ENCODE measurements at places on chromosomes 12 and 14. TPM values are rescaled to one million over a fixed set of nuclear protein-coding genes. Genes with fewer than 3 reads are reported as not detected.
A peak's percentile ranks its signal among the peaks of the same experiment; 100 is the strongest.

- DNase-seq = no peak
Measured at GRCh38 chr14:90758959-90759358, 57.3 kb downstream of the TTC7B start.

DNA sequence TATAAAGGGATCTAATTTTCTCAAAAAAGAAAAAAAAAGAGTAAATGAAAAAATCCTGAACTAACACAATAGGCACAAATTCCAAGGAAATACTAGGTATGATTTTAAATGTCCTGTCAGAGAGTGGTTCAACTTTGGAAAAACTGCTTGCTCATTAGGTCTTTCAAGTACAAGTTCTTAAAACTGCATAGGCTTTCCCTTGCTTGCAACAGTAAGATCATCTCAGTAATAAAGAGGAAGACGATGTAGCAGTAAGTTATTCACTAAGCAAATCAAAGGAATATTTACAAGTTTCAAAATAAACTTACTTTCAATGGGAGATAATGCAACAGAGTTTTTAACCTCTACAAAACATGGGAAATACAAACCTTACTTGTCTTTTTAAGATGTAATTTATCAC is 21.6 kb downstream of the CORO1C start:
- DNase-seq = no peak

GRCh38 chr14:99561864-99562263 is 42.1 kb downstream of the CCDC85C start:
- DNase-seq = no peak

Gene CPNE6
- not detected for total RNA-seq

- no peak for DNase-seq
Measured at GRCh38 chr14:36946872-36947271, 225.5 kb downstream of the SLC25A21 start.

DNA sequence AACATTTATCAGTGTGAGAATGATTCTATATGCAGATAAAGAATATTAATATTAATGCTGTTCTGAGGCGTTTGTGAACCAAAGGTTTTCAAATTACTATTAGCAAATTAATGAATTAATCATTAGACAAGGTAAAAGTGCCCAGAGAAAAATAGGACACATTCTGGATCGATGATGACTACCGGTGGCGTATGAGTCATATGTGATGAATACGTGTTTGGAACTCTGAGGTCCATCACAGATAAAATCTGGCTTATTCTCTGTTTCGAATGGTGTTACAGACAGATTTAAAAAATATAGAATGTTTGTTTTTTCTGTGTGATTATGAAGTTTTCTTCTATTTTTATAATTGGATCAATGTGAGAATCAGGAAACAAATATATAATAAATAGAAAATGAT is 79.2 kb upstream of the RTL1 start:
- no peak for DNase-seq

GRCh38 chr12:123532808-123533649 is 490 bp downstream of the RILPL1 start:
- peak; percentile 37 for DNase-seq

DNA sequence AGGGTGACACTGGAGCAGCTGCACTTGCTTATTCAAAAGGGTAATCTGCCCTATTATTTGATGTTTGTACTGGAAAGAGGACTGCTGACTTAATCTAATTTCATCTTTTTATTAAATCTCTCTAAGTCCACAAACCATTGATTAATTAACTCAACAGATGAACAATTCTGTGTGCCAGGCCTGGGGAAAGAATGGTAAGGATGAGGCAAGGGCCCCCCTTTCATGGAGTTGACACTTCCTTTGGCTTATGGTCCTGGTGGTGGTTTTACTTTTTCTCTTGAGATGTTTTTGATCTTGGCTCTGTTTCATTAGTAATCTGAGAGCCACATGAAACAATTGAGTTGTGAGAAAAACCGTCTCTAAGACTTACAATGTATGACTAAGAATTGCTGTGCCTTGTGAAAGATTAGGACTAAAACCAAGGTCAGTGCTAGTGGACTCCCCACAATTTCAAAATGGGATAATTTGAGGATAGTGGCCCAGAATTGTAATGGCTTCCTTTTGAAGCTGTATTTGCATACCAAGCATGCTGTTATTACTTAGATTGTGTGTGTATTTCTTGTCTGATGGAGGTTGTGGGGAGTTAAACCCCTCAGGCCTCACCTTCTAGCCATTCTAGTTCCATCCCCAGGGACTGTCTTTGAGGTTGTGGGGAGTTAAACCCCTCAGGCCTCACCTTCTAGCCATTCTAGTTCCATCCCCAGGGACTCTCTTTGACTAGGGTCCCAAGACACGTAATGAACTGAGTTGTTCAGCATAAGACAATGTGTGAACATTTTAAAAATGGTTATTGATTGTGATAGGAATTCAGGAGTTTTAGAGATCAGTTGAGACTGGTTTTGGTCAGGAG is 52.5 kb upstream of the EVL start:
- DNase-seq = no peak

DNA sequence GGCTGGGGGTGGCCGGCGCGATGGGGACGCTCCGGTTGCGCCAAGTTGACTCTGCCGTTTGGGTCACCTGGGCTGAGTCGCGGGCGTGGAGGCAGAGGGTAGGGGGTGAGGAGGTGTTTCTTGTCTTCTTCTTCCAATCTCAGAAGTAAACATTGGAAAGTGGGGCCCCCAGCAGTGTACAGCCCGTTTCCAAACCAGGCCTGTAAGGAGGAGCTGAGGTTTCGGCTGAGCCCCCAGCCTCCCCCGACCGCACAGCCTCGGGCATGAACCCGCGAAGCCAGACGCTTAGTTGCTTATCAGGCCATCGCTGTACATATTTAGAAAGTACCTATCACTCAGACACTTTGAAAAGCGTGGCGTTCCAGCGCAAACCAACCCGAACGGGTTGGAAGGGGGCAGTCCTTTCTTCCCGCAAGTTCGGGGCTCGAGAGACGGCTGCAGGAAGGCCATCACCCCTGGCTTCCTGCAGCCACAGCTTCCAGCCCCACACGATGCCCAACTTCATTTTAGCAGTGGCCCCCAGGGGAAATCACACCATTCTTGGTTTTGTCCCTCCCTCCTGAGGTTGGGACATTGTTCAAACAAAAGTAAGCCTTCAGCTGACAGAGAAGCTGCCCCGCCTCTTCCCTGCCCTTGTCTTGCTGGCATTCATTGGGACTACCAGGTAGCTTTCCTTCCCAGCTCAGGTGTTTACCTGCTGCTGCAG is 164.1 kb downstream of the ZFP36L1 start:
- DNase-seq = peak; percentile 90

DNA sequence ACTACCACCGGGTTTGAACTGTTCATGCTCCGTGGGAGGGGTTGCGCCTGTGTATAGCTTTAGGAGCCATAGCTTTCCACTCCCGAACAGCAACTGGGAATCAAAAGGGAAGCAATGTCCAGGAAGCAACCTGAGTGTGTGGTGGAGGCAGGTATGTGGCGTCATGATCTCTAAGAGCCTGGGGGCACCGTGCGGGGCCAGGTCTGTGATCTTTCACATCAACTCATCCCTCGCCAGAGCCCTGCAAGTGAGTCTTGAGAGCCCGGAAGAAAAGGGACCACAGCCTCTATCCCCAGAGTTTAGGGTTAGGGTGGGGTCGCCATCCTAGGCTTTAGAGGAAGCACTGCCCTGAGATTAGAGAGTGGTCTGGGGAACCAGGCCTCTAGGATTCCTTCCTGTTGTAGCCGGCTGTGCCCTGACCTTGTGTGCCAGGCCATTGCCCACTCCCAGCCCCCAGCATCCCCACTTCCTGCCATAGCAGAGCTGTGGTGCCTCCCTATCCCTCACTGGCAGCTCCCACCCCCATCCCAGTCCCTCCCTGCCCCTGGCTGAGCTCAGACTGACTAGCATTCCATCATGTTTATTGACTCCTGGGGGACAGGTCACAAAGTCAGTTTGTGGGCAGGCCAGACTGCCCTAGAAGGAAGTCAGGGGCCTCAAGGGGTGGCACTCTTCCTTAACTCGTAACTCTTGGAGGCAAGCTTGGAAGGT is 745 bp upstream of the ADCY4 start:
- DNase-seq = no peak

Gene RASSF9
- total RNA-seq = 0.46 TPM

Gene OR4E2
- total RNA-seq = not detected

GRCh38 chr14:49868720-49869114 is 16.1 kb upstream of the NEMF start:
- no peak for DNase-seq

Gene USP44
- total RNA-seq = 1.3 TPM

Gene PRICKLE1
- 7.0 TPM for total RNA-seq

Gene FAM186B
- 1.7 TPM for total RNA-seq

Gene SOS2
- total RNA-seq = 14.9 TPM

- no peak for DNase-seq
Measured at GRCh38 chr14:98370352-98370751, 901.6 kb downstream of the BCL11B start.

Gene OR6C2
- not detected for total RNA-seq

GRCh38 chr12:116126610-116127009 is 150.9 kb downstream of the MED13L start:
- no peak for DNase-seq

Gene TOGARAM1
- 9.2 TPM for total RNA-seq

- DNase-seq = peak; percentile 30
Measured at GRCh38 chr12:18998343-18999261, 130.9 kb upstream of the PLEKHA5 start.

GRCh38 chr14:21084998-21085853 is 13.2 kb downstream of the ZNF219 start:
- DNase-seq = no peak

Gene KLRC4
- not detected for total RNA-seq

GRCh38 chr14:96516351-96516750 is 14.2 kb downstream of the PAPOLA start:
- DNase-seq = no peak

- DNase-seq = no peak
Measured at GRCh38 chr14:74204491-74204890, 34.8 kb upstream of the VSX2 start.

Gene MUCL1
- not detected for total RNA-seq

Gene PTPRR
- 12.2 TPM for total RNA-seq

Gene CRIP1
- total RNA-seq = 296 TPM

DNA sequence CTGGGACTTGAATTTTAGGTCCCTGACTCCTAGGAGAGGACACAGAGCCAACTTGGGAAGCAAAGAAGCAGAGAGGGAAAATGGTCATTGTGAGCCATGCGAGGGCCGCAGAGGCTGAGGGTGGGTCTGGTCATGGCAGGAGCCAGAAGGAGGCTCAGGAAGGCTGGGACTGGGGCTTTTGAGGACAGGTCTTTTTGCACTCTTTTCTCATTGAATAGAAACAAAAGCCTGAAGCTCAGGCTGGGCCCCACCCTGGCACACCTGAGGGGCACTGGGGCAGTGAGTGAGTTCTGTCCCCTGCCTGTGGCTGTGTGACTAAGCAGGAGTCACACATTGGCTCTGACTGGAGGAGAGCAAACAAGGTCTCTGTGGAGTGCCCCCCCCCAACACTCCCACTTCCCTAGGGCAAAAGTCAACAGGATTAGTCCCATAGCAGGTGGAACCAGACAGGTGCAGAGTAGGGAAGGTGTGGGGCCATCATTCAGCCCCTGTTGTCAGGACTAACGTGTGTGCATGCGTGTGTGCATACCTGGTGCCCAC is 2.8 kb downstream of the KRT7 start:
- DNase-seq = peak; percentile 56

Gene TSHR
- total RNA-seq = not detected

- DNase-seq = no peak
Measured at GRCh38 chr14:30596935-30597334, 25.2 kb upstream of the SCFD1 start.

Gene SLC25A21
- total RNA-seq = 0.38 TPM

DNA sequence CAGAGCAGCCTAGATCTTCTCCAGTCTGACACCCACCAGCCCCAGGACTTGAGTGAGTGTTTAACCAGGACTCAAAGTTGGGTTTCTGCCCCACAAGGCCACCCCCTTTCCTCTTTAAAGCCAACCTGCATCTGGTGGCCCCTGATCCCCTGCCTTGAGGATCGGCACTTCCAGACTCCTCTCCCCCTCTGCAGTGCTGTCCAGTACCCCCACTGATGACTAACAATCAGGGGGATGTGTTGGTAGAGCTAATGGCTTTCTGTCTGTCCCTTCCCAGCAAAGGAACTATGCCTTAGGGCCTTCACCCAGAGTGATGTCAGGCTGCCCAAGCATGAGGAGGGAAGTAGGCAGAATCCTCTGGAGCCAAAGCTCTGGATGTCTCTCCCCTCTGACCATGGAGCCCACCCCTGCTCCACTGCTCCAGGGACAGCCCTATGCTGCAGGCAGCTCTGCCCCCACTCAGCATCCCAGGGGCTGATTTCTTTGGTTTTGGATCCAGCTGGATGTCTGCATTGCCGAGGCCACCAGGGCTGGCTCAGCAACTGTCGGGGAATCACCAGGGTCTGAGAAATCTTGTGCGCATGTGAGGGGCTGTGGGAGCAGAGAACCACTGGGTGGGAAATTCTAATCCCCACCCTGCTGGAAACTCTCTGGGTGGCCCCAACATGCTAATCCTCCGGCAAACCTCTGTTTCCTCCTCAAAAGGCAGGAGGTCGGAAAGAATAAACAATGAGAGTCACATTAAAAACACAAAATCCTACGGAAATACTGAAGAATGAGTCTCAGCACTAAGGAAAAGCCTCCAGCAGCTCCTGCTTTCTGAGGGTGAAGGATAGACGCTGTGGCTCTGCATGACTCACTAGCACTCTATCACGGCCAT is 42.9 kb downstream of the DAD1 start:
- no peak for DNase-seq
